Stimulated activated CD8-positive, alpha-beta memory T cell treated with anti-CD3 and anti-CD28 coated beads, Interleukin-7, amount 100 ng/mL, for 1 hour (primary cell): ENCODE measurements at places on chromosomes 4 and X.

DNA sequence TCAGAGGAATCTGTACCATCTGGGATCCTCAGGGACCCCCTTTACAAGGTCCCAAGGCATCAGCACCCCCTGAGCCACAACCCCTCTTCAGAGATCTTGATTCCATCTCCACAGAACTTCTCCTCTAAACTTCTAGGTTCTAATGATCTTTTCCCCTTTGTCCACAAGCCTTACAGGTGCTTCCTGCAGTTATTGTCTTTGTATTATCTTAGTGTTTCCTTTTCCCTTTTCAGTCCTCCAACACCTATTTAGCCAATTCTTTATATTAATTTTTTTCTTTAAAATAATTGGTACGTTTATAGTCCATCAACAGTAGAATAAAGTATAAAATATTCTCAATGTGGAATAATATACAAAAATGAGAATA, 35.2 kb upstream of the FAM241A start:
- no peak for DNase-seq

GRCh38 chr4:4607336-4608213, 65.7 kb upstream of the STX18 start:
- DNase-seq, result no peak

DNA sequence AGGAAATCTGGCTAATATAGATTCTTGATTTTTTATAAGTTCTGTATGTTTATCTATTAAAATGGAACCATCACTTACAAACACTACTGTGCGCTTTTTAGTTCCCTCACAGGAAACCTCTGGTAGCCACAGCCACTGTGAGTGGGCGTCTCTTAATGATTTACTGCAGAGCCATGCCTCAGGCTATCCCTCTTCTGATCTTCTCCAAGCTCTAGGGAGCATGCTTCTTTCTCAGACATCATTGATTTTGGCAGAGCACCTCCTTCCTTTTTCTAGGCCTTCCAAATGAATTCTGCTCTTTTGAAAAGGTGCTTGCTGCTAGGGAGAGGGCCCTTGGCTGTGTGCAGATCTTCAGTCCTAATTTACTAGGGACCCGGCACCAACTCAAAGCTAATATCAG, 61.1 kb upstream of the STS start:
- no peak for DNase-seq

- no peak for DNase-seq
These were observed 131.5 kb downstream of the PRSS12 start for GRCh38 chr4:118221227-118221800.

DNA sequence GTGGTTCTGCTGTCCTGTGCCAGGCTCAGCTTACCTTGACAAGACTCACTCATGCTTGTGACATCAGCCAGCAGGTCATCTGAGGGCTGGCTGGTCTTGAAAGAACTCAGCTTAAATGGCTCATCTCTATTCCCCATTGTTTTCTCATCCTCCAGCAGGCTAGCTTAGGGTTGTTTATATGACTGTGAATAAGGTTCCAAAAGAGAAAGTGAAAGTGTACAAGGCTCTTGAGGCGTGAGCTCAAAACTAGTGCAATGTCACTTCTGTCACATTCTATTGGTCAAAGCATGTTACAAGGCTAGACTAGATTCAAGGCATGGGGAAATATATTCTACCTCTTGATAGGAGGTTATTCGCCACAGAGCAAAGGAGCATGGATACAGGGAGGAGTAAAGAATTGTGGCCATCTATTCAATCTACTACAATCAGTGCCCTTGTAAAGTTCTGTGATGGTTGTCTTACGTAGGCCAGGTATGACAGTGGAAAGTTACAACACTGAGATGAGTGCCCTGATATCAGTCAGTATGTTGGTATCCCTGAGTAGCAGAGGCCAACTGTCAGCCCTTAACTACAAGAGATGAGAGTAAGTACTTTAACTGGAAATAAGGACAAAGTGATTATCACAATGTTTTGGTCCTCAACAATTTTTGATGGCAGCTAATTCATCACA, 19.8 kb upstream of the TMLHE start:
- DNase-seq, result no peak

DNA sequence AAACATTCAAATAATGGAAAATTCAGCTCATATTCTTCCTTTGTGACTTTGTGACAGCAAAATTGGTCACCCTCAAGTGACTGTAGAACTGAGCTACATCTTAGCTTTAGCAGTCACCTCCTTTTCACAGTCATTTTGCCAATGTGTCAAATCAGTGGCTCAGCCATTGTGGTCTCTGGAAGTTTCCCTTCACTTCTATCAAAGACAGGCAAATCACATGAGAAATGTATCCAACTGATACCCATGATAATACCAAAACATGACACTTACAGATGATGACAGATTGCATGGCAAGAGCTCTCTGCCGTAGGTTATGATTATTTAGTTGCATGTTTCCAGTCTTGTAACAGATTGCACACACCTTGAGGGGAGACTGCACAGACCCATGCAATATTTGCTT, 549.8 kb upstream of the MAGEB2 start:
- no peak for DNase-seq

DNA sequence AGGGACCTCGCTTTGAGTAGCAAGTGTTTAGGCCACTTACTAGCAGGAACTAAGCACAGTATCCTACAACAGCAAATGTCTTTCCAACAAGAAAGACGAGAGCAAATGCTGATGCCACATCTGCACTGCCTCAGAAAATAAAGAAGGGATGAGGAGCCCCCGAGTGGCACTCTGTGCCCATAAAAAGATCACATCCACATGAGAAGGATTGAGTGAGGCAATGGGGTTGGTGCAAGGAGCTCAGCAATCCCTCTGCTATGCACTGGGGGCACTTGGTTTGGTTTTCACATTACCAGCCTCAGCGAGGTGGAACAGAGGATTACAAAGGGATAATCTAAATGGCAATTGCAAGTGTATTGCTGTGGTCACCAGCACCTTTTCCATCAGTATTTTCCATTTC, 252.8 kb upstream of the SLC7A11 start:
- no peak for DNase-seq

GRCh38 chrX:153521034-153521433, 3.6 kb downstream of the ATP2B3 start:
- DNase-seq, result no peak

- DNase-seq, result no peak
These were observed 138.9 kb upstream of the INPP4B start for GRCh38 chr4:142984871-142985585.

DNA sequence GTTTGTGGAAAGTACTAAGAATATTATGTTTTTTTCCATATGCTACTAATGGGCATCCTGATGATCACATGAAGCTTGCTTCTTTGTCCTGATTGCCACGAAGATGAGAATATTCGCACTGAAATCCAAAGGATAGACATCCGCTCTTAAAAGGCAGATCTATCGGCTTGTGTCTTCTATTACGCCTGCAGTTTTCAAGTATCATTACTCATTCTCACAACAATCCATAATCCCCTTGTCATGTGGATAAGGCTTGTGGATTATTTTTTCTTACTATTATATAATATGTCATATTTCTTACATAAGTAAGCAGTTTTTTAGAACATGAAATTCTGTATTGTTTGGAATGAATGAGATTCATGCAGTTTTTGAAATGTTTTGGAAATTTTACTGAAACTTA, 62.8 kb downstream of the KCNIP4 start:
- no peak for DNase-seq

DNA sequence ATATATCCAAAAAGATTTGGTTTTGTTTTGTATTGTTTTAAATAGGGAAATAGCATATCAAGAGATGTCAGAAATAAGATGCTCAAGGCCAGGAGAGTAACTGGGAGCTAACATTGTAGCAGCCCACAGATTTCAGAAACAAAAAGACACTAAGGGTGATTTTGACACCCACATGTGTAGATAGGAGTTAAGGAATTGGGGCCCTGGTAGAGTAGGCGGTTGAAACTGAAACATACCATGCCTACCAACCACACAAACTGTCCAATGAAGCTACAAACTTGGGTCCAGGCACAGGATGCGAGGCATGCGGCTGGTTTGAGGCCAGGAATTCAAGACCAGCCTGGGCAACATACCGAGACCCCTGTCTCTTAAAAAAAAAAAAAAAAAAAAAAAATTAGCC, 6.3 kb upstream of the HSPA4L start:
- DNase-seq, result no peak

DNA sequence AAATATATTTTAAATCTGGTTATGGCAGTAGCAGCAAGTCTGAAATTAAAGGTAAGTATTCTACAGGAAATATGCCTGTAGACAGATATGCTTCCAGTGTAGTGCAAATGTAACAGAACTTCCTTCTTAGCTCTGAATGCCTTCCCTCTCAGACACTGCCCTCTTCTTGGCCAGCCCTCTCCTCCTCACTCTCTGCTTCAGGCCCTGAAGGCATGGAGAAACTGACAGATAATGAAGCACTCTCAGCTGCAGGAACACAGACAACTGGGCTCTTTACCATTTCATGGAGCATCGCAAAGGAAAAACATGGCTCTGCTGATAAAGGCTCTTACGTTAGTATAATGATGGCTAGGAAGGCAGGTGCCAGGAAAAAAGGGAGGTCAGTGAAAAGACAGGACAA, 431.5 kb upstream of the RASGEF1B start:
- DNase-seq, result no peak

DNA sequence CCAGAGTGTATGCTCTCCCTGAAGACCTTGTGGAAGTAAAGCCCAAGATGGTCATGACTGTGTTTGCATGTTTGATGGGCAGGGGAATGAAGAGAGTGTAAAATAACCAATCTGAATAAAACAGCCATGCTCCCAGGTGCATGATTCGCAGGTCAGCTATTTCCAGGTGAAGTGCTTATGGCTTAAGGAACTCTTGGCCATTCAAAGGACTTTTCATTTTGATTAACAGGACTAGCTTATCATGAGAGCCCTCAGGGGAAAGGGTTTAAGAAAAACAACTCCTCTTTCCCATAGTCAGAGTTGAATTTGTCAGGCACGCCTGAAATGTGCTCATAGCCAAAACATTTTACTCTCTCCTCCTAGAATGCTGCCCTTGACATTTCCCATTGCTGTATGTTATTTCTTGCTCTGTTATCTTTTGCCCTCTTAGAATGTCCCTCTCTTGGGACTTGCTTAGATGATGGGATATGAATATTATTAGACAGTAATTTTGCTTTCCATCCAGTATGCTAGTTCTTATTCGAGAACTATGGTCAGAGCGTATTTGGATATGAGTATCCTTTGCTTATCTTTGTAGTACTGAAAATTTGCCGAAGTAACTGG, 88.6 kb downstream of the PLS3 start:
- DNase-seq, result no peak

DNA sequence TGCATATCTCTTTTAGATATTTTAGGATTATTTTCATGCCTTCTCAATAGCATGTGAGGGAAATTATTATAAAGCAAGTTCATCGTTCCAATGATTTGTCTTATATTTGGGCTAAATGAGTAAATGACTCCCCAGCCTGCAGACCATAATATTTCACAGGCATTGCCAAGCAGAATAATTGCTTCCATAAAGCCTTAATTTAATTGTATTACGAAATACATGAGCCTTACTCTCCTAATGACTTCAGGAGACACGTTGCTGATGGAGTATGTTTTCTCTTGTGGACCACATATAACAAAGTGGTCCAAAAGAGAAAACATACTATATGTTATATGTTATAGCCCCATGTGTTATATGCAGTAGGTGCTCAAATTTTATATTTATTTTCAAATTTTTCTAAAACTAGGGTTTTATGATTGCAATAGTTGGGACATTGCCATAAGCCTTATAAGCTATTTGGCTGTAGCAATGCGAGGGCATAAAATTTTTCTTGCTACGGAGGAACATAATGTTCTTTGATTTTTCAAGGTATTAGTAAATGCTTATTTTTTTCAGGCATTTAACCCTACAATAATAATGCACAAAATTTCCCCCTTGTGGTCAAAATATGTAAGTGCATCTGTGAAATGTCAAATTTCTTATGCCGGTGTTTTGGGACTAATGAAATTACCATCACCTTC, 26.2 kb upstream of the TMPRSS11D start:
- DNase-seq, result no peak

- no peak for DNase-seq
These were observed 2.7 kb downstream of the RASL11B start for GRCh38 chr4:52864793-52865192.

- DNase-seq, result no peak
These were observed 83.3 kb upstream of the PAQR3 start for GRCh38 chr4:79022529-79022928.

DNA sequence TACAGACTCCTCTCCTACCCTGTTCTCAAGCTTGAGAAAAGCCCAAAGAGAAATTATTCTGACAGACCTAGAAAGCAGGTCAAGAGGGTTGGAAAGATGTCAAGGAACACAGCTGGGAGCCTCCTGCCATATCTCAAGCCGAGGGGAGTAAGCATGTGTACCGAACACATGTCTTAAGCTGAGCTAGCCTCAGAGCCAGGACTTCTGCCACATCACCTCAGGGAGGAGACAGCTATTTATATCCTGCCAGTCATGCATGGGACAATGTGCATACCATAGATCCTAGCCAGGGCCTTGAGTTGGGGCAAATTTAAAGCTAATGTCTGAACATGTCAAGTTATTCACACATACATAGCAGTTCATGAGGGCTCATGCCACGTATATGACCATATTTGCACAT, 11.8 kb downstream of the TMEM31 start:
- DNase-seq, result no peak

GRCh38 chrX:130529531-130529930, 127.7 kb downstream of the RBMX2 start:
- no peak for DNase-seq

GRCh38 chr4:1544861-1545281, 138.6 kb upstream of the NKX1-1 start:
- DNase-seq, result no peak

DNA sequence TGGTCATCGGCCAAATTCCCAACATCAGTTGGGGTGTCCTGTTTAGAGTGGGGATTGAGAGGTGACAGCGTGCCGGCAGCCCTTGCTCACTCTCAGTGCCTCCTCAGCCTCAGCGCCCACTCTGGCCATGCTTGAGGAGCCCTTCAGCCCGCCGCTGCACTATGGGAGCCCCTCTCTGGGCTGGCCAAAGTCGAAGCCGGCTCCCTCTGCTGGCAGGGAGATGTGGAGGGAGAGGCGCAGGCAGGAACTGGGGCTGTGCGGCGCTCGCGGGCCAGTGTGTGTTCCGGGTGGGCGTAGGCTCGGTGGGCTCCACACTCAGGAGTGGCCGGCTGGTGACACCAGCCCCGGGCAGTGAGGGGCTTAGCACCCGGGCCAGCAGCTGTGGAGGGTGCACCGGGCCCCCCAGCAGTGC, 7.1 kb upstream of the CENPU start:
- no peak for DNase-seq

GRCh38 chr4:44760142-44760898, 34.0 kb upstream of the GNPDA2 start:
- no peak for DNase-seq

- DNase-seq, result no peak
These were observed 26.1 kb upstream of the TMEM184C start for GRCh38 chr4:147591106-147591505.
